Spleen (tissue), 13 donors: ENCODE measurements at places on chromosomes 11 and 22. TPM values are rescaled to one million over a fixed set of nuclear protein-coding genes. Genes with fewer than 3 reads are reported as not detected.

DNA sequence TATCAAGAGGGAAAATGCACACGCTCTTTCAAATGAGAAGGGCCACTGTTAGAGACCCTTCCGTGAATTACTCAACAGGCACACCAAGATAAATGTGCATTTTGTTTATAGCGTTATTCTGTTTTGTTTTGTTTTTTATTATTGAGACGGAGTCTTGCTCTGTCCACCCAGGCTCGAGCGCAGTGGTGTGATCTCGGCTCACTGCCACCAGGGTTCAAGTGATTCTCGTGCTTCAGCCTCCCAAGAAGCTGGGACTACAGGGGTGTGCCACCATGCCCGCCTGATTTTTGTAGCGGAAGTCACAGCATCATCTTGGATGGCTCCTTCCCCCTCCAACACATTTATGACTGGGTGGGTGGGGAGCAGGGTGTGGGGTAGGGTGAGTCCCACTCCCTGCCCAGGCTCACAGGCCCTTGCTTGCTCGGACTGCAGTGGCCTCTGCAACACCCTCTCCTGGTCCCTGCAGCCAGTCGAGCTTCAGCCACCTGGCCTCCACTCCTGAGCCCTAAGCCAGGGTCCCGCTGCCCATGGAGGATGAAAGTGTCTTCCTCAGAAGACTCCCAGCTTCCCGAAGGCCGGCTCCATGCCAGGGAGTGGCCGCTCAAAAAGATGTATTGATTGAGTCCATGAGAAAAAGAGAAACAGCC, 68.0 kb downstream of the RTL6 start:
- peak; percentile 45 for DNase-seq

DNA sequence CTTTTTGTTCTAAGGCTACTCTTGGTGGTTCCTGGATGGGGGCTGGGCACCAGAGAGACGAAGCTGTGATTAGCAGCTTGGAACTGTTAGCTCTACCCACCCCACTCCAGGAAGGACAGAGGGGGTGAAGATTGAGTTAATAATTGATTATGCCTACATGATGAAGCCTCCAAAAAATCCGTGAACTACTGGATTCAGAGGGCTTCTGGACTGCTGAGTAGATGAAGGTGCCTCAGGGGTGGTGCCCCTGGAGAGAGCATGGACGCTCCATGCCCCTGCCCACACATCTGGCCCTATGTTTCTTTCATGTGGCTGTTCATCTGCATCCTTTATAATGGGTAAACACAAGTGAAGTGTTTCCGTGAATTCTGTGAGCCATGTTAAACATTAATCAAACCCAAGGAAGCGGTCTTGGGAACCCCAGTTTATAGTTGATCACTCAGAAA, 47.3 kb upstream of the CYP2D6 start:
- DNase-seq = no peak

GRCh38 chr11:57071829-57072228, 83.1 kb downstream of the OR5AK2 start:
- DNase-seq = no peak

- no peak for DNase-seq
Measured at GRCh38 chr22:30474683-30475424, 3.0 kb upstream of the SEC14L3 start.

DNA sequence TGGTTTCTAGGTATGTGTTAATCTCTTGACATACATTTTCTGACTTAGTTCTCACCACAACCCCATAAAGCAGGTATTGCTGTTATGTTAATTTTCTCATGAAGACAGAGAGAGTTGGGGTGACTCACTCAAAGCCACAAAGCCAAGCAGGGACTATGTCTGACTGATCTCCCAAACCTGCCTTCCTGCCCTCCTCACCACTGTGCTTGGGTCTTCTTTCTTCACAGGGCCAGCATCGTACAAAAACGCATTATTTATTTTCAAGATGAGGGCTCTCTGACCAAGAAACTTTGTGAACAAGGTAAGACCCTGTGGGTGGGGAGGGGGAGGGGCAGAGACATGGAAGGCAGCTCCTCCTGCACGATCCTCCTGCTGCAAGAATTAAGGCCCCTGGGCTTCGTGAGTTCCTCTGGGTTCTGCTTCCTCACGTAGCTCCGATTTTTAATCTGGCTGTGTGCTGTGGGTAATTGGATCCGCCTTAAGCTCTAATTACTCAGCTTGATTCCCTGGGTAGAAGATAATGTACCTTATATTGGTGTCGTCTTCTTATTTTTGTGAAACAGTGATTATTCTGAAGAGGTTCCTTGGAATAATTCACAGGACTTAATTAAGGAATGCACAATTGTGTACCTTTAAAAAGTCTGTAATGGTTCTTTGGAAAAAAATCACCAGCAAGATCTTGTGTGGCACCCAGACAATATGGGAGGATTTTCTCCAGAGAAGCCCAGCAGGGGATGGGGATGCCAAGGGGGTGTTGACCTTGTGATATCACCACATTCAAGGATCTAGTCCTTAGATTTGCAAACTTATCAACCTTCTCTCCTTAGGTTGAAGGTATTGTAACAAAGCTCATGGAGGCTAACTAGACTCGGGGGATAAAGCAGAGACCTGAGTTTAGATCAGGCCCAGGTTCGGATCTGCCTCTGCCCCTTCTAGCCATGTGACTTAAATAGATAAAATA, 112.9 kb downstream of the SPON1 start:
- no peak for DNase-seq

The PANX3 gene
- not detected for polyA plus RNA-seq

The UBQLN3 gene
- polyA plus RNA-seq = not detected
